ENCODE measurements at places on chromosomes 2 and 18. TPM values are rescaled to one million over a fixed set of nuclear protein-coding genes. Genes with fewer than 3 reads are reported as not detected.

- no peaks in the 10 kb centered on the region for H3K4me1 ChIP-seq
- no peaks in the 10 kb centered on the region for H3K27me3 ChIP-seq
- H3K4me3 ChIP-seq = no peak overlapping the region
Measured at GRCh38 chr2:14702258-14702657, 69.7 kb downstream of the LRATD1 start.

- H3K27ac ChIP-seq = no peak overlapping the region
- no peak for DNase-seq
- peaks cover 14% of the 10 kb centered on the region for H3K4me1 ChIP-seq
- no peaks in the 10 kb centered on the region for H3K27me3 ChIP-seq
- H3K4me3 ChIP-seq = no peak overlapping the region
Measured at GRCh38 chr18:13661779-13662256, 64.5 kb downstream of the FAM210A start.

- H3K27me3 ChIP-seq = no peaks in the 10 kb centered on the region
- no peak overlapping the region for H3K27ac ChIP-seq
- no peaks in the 10 kb centered on the region for H3K4me1 ChIP-seq
Measured at GRCh38 chr2:232954691-232955090, 58.4 kb downstream of the NGEF start.

DNA sequence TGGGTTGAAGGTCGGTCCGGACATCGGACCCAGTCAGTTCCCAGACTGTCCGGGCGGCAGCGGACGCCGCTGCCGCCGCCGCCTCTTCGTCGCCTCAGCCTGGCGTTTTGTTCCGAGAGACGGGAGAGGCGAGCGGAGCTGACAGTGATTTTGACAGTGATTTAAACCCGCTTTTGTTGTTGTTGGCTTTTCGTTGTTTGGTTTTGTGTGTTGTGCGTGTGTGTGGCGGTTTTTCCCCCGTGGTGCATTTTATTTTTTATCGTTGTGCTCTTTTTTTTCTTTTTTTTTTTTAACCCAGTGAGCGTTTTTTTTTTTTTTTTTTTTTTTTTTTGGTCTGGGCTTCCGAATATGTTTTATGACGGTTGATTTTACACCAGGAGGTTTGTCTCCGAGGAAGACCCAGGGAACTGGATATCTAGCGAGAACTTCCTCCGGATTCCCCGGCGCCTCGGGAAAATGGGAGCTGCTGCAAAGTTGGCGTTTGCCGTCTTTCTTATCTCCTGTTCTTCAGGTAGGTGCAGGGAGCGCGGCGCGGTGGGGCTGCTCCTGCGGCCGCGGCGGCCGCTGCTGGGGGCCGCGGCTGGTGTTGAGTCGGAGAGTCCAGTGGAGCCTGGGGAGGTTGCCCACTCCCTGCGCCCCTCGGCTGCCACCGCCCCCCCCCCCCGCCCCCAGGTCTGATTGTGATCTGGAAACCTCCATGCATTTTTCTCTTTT, at the start of gene ACVR2A:
TSS of gene ACVR2A (plus strand) at position 333 of the 714 bp plus-strand sequence. CDS start at position 457, 124 bp downstream.
- peak within 1 kb of the TSS; percentile 99 for H3K27ac ChIP-seq
- peaks cover 27% of the 10 kb centered on the region for H3K4me1 ChIP-seq
- peak; percentile 68 for DNase-seq
- H3K36me3 ChIP-seq = no peaks in the 10 kb centered on the region
- H3K4me3 ChIP-seq = peak within 1 kb of the TSS; percentile 93

DNA sequence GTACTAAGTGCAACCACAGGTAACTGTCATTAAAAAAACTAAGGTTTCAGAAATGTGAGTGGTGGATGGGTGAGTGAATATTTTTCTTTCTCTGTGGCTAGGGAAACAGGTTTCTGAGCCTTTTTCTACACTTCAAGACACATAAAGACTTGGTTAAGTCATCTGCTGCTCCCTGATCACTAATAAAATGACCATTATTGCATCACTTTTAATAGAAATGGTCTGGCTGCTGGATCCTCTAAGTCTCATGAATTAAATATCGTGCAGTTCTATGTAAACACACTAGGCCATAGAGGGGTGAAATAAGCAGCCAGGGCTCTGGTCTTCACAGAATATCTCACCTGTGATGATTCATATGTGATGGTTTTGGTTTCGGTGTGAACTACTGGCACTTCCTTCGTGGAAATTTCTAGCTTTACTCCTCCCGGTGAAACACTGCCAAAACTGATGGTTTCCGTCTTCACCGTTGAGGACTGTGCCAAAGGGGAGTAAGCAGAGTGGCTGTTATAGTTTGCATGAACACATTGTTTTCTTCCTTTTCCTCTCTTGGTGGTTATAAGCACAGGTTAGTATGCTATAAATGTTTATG, 100.4 kb upstream of the ZBTB14 start:
- no peak overlapping the region for H3K27ac ChIP-seq
- no peaks in the 10 kb centered on the region for H3K36me3 ChIP-seq
- DNase-seq = no peak

- peak overlapping the region; percentile 62 for H3K27ac ChIP-seq
- peaks cover 41% of the 10 kb centered on the region for H3K4me1 ChIP-seq
- peak; percentile 56 for DNase-seq
- no peaks in the 10 kb centered on the region for H3K27me3 ChIP-seq
- H3K36me3 ChIP-seq = no peaks in the 10 kb centered on the region
Measured at GRCh38 chr2:28621172-28622100, 125.6 kb downstream of the PLB1 start.

DNA sequence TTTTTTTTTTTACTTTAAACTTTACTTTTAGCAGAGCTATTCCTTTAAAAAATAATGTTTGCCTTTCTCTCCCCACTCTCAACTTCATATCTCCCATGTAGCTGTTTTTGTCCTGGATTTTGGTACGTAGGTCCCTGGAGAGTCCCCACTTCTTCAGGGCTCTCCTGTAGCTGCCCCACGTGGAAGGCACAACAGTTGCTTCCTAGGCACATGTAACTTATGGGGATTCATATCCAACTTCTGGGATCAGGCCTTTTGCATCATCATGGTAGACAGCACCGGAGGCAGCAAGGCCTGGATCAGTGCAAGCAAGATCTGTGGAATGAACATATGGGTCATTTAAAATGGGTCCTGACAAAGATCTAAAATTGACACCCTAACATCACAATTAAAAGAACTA, 95.7 kb downstream of the ACAA2 start:
- DNase-seq = no peak
- no peaks in the 10 kb centered on the region for H3K4me1 ChIP-seq
- no peak overlapping the region for H3K4me3 ChIP-seq
- H3K36me3 ChIP-seq = no peaks in the 10 kb centered on the region

GRCh38 chr2:175366815-175367214, 185.3 kb upstream of the ATP5MC3 start:
- H3K27me3 ChIP-seq = peaks cover 8% of the 10 kb centered on the region
- no peak overlapping the region for H3K27ac ChIP-seq
- no peak overlapping the region for H3K4me3 ChIP-seq
- no peaks in the 10 kb centered on the region for H3K4me1 ChIP-seq
- no peaks in the 10 kb centered on the region for H3K36me3 ChIP-seq

DNA sequence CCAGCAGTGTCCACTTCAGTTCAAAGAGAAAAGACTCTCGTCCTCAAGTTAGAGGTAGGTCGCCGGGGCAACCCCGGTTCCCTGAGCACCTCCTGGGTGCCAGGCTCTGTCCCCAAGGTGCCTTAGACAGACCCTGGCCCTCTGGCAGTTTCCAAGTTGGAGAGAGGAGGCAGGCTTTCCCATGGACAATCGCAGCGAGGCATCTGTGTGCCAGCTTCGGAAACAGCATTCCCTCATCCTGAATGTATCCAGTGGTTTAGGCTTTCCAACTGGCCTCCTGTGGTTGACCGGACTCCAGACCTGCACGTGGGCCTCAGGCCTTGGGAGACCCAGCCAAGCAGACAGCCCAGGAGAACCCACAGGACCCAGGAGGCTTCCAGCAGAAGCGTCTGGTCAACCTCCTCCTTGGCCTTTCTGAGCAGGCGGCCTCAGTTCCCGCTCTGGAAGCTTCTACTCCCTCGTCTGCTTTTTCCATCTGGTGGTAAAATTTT, 70.3 kb downstream of the KCNF1 start:
- DNase-seq = no peak
- peaks cover 22% of the 10 kb centered on the region for H3K27me3 ChIP-seq
- no peaks in the 10 kb centered on the region for H3K36me3 ChIP-seq
- no peak overlapping the region for H3K4me3 ChIP-seq
- H3K27ac ChIP-seq = no peak overlapping the region

DNA sequence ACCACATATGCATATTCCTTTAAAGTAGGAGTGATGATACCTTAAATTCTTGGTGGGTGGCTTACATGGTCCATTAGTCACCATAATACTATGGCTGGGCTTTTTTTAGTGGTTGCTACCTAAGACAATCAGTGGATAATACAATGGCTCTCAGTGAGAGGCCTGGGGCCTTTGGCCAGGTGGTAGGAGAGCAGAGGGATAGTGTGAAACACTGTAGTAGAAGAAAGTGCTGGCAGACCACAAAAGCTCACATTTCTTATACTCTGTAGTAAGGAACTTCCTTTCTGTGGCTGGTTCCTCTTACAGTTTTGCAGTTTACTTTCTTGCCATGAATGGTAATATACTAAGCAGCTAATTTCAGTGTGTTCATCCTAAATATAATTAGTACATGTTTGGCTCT, 583.5 kb downstream of the XIRP2 start:
- H3K4me1 ChIP-seq = no peaks in the 10 kb centered on the region
- H3K36me3 ChIP-seq = no peaks in the 10 kb centered on the region
- no peaks in the 10 kb centered on the region for H3K27me3 ChIP-seq
- DNase-seq = no peak
- no peak overlapping the region for H3K27ac ChIP-seq

- no peaks in the 10 kb centered on the region for H3K27me3 ChIP-seq
- H3K27ac ChIP-seq = no peak within 1 kb of the TSS
- H3K4me1 ChIP-seq = no peaks in the 10 kb centered on the region
- no peak within 1 kb of the TSS for H3K4me3 ChIP-seq
Measured at GRCh38 chr2:232406556-232407310, at the start of gene ALPG. Gene ALPG (plus strand): TSS chr2:232406844. CDS start chr2:232406895, 51 bp downstream.

Gene NAT8
- total RNA-seq = not detected

Gene HS1BP3
- total RNA-seq = 9.2 TPM
